ENCODE measurements at places on chromosomes 5 and 9.
A peak's percentile ranks its signal among the peaks of the same experiment; 100 is the strongest.

- DNase-seq, result no peak
These were observed 85.2 kb downstream of the EHMT1 start for GRCh38 chr9:137703842-137704508.

DNA sequence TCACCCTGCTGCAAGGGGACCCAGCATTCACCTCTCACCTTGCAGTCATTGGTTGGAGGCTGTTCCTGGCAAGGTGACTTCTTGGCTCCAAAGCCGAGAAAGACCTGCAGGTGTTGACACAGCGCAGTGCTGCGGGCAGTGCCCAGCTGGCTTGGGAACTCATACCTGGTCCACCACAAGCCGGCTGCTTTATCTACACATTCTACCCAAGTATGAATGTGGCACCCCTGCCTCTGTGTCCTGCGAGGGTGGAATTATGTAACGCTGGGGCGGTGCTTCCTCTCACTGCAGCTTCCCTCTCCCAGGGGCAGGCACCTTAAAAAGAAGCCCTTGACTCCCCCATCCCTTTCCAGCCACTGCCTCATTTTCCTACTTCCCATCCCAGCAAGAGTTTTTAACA, 2.5 kb upstream of the ZMYND19 start:
- no peak for DNase-seq

DNA sequence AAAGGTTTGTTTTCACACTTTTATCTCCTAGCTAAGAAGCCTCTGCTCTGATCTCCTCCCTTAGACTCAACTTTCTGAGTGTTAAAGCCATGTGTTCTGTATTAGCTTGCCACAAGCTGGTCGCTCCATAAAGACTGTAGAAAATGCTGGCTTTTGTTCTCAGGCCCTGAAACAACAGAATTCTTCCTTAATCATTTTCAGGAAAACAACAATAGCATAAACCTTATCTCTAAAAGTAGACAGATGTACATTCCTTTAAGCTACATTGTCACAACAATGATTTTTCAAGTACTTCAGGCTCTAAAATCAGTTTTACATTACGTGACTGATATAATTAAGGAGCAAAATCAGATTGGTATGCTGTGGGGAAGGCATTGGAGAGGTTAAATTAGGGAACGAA, 41.9 kb downstream of the VCAN start:
- DNase-seq, result no peak

GRCh38 chr5:141155540-141156374, 5.9 kb downstream of the PCDHB6 start:
- DNase-seq, result no peak

DNA sequence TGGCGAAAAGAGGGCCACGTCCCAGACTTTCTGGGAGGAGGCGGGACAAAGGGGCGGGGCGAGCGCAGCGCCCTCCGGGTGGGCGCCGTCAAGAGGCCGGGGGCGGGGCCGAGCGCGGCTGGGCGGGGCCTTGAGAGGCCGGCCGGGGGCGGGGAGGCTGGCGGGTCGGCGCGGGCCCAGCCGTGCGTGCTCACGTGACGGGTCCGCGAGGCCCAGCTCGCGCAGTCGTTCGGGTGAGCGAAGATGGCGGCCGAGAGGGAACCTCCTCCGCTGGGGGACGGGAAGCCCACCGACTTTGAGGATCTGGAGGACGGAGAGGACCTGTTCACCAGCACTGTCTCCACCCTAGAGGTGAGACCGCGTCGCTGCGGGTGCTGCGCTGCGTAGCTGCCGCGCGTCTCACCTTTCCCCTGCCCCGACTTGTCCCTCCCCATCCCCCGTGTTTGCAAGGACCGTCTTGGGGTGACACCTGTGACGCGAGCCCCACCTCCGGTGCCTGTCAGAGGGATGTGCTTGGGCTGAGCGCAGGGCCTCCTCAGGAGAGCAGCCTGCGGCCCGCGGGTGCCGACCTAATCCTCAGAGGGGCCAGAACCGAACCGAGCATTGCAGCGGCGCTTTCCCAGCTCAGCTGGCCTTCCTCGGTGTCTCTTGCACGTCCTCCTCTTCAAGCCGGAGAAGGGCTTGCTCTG, at the start of gene SNX2:
Gene SNX2, plus strand, starts transcription at position 220 of the 689 bp plus-strand sequence. Its CDS starts 24 bp downstream, at position 244.
- peak; percentile 83 for DNase-seq

DNA sequence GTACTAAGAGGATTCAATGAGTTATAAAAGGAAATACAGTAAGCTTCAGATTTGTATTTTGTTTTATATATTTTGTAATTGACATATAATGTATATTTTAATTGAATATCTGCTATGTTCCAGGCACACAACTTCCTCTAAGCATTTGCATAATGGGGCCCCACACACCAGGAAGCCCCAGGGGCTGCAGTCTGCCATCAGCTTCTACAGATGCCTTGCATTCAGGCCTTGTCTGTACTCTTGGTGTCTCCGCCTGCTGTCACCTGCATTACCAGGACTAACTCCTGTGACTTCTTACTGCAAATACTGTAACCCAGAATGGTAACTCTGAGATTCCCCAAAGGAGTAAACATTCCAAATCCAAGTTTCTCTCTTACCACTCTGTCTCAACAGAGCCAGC, 20.6 kb downstream of the ARL15 start:
- DNase-seq, result no peak

- DNase-seq, result no peak
These were observed 4.0 kb downstream of the TRAF1 start for GRCh38 chr9:120922404-120923195.

DNA sequence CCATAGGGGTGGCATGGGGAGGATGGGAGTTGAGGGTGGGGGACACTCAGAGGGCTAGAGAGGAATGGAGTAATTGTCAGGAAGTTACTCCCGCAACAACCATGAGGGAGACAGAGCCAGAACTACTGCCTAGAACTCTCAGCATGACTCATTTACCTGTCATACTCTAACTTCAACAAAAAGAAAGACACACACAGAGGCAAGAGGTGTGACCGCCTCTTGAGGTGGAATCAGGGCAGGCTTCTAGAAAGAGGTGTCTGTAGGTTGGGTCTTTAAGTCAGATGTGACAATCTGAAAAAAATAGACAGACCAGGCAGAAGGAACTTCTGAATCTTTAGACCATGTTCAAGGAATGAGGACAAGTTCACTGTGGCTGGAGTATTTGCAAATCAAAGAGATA, 73.4 kb downstream of the GABBR2 start:
- no peak for DNase-seq

DNA sequence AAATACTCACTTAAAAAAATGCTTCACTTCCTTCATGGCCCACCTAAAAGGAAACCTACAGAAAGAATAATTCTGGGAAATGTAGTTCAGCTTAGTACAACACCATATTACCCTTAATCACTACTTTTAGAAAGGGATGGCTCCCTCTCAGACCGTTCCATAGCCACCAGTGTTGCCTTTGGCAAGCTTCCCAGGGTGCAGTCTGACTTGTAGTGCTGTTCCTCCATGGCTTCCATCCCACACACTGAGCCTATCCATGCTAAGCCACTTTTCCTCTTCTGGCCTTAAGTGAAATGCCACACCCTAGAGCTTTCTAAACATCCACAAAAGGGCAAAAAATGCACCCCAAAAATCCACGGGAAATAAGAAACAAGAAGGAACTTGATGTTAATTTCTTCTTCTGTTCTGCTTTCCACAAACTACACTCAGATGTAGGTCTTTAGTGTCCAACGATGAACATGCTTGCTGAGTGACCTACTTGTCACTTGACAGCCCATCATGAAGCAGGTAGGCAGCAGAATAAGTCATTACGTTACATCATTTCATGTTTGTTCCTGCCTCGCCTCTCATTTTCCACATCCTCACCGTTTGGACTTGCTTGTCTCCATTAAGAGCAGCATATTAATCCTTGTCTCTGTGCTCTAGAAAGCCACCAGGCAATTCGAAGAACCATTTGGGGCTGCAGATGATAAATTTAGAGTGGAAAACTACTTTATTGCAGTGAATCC, 391.1 kb upstream of the GRAMD2B start:
- DNase-seq, result no peak
